Mammary microvascular endothelial cell (primary cell): ENCODE measurements at places on chromosomes 2 and 18. TPM values are rescaled to one million over a fixed set of nuclear protein-coding genes. Genes with fewer than 3 reads are reported as not detected.

The CEP76 gene
- 6.8 and 8.5 TPM in 2 replicates for total RNA-seq

The CAVIN2 gene
- 235 and 249 TPM in 2 replicates for total RNA-seq

The ZAP70 gene
- 0.53 TPM in 1 of 2 replicates, not detected in the other for total RNA-seq

The PLCL1 gene
- 2.0 and 3.2 TPM in 2 replicates for total RNA-seq

The SLC14A1 gene
- not detected in 2 replicates for total RNA-seq

The ARHGEF33 gene
- 0.07 TPM in 1 of 2 replicates, not detected in the other for total RNA-seq

The KANSL3 gene
- total RNA-seq = 18.8 and 23.1 TPM in 2 replicates

The CROCC2 gene
- not detected in 2 replicates for total RNA-seq

The HRH4 gene
- total RNA-seq = not detected in 2 replicates

The WDSUB1 gene
- total RNA-seq = 4.5 and 4.7 TPM in 2 replicates

The SERPINB10 gene
- total RNA-seq = 3.4 TPM in 1 of 2 replicates, not detected in the other

The KCNJ13 gene
- not detected in 2 replicates for total RNA-seq

The TTC31 gene
- total RNA-seq = 15.8 and 22.0 TPM in 2 replicates

The GKN2 gene
- total RNA-seq = 0.20 TPM in 1 of 2 replicates, not detected in the other
